ENCODE measurements at places on chromosomes 2 and 18.

DNA sequence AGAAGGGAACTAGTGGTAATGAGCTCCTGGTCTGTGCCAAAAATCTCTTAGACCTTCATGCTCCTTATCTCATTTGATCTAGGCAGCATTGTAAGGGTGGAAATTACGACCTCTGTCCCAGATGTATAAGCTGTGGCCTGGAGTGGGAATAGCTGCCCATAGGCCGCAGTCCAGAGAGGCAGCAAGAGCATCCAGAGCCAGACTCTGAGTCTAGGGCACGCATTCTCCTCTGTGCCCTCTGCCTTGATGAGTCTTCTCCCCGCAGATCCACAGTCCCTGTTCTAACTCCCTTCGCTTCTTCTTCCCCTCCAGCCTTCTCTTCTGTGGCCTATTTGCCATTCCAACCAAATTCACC lies 304.6 kb downstream of the MYCN start:
- DNase-seq: no peak
- no peak overlapping the region for H3K4me3 ChIP-seq
- no peaks in the 10 kb centered on the region for H3K4me1 ChIP-seq
- H3K27me3 ChIP-seq: no peaks in the 10 kb centered on the region

DNA sequence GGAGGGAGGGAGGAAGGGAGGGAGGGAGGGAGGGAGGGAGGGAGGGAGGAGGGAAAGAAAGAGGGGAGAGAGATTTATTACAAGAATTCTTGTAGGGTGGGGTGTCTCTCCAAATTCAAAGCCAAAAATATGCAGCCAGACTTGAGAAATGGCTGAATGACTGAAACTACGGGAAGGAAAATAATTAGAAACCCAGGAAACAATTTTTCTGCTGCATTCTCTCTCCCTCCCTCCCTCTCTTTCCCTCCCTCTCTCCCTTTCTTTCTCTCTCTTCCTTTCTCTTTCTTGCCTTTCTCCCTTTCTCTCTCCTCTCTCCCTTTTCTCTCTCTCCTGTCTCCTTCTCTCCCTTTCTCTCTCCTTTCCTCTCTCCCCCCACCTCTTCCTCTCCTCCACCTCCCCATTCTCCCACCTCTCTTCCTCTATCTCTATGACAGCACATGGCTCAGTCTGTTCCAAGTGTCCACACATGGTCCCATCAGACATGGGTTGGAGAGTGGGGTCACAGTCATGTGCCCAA lies 218.7 kb downstream of the C1D start:
- H3K27ac ChIP-seq: no peak overlapping the region
- no peaks in the 10 kb centered on the region for H3K36me3 ChIP-seq
- no peak for DNase-seq
- no peak overlapping the region for H3K4me3 ChIP-seq

- H3K27ac ChIP-seq: no peak overlapping the region
- no peak for DNase-seq
- H3K27me3 ChIP-seq: no peaks in the 10 kb centered on the region
These were observed 65.4 kb downstream of the DOCK10 start for GRCh38 chr2:224976629-224977525.

- DNase-seq: no peak
- no peaks in the 10 kb centered on the region for H3K27me3 ChIP-seq
- no peaks in the 10 kb centered on the region for H3K4me1 ChIP-seq
- no peaks in the 10 kb centered on the region for H3K36me3 ChIP-seq
- H3K4me3 ChIP-seq: no peak overlapping the region
- H3K27ac ChIP-seq: no peak overlapping the region
These were observed 119.1 kb downstream of the AQP4 start for GRCh38 chr18:26746398-26746797.

DNA sequence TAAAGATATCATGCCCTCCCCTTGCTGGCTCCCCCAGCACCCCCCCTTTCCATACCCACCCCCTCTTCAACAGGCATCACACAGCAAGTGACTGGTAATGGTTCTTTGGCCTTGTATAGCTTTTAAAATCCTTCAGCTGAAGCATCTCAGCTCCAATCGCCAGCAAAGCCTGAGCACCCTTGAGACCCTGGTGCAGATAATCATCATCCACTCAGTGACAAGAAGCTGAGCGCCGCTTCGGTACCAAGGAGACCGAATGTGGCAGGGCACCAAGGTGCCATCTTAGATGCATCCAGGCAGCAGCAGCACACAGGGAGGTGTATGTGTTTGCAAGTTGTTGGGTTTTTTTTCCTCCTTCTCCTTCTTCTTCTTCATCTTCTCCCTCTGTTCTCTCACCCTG lies 232.7 kb downstream of the BCL11A start:
- H3K36me3 ChIP-seq: no peaks in the 10 kb centered on the region
- DNase-seq: no peak
- H3K27me3 ChIP-seq: no peaks in the 10 kb centered on the region
- H3K4me3 ChIP-seq: no peak overlapping the region
- H3K4me1 ChIP-seq: no peaks in the 10 kb centered on the region
- H3K27ac ChIP-seq: no peak overlapping the region

GRCh38 chr2:236747426-236747825 lies 177.8 kb downstream of the ACKR3 start:
- no peak for DNase-seq
- no peak overlapping the region for H3K27ac ChIP-seq
- no peaks in the 10 kb centered on the region for H3K4me1 ChIP-seq
- H3K27me3 ChIP-seq: no peaks in the 10 kb centered on the region
- H3K4me3 ChIP-seq: no peak overlapping the region
- no peaks in the 10 kb centered on the region for H3K36me3 ChIP-seq

- H3K4me3 ChIP-seq: no peak overlapping the region
- no peaks in the 10 kb centered on the region for H3K27me3 ChIP-seq
- no peaks in the 10 kb centered on the region for H3K36me3 ChIP-seq
- no peak for DNase-seq
- no peaks in the 10 kb centered on the region for H3K4me1 ChIP-seq
These were observed 12.8 kb downstream of the TFPI start for GRCh38 chr2:187541086-187542085.

GRCh38 chr2:190535121-190535439 lies 558 bp upstream of the NEMP2 start:
- H3K4me3 ChIP-seq: peak overlapping the region; percentile 92
- H3K27me3 ChIP-seq: no peaks in the 10 kb centered on the region
- DNase-seq: no peak
- peak overlapping the region; percentile 93 for H3K27ac ChIP-seq

DNA sequence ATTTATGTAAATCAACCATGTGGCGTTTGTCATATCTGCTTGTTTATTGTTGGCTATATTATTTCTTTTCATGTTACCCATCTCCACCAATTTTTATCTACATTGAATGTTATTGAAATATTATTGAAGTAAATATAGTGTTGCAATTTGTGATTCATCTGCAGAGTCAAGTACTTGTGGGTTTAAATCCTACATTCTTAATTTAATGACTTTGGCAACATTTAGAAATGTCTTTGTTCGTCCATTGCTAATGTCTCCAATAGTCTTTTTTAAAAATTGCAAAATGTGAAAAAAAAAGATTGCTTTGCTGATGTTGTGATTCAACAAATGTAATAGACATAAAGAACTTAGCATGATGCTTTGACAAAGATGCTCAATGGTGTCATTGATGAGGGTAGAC lies 1572.8 kb upstream of the PIK3C3 start:
- H3K36me3 ChIP-seq: no peaks in the 10 kb centered on the region
- DNase-seq: no peak
- H3K27me3 ChIP-seq: no peaks in the 10 kb centered on the region

GRCh38 chr2:135225781-135226180 lies 173.7 kb downstream of the RAB3GAP1 start:
- H3K36me3 ChIP-seq: no peaks in the 10 kb centered on the region
- no peak for DNase-seq
- no peak overlapping the region for H3K4me3 ChIP-seq
- H3K27ac ChIP-seq: no peak overlapping the region
- no peaks in the 10 kb centered on the region for H3K4me1 ChIP-seq

DNA sequence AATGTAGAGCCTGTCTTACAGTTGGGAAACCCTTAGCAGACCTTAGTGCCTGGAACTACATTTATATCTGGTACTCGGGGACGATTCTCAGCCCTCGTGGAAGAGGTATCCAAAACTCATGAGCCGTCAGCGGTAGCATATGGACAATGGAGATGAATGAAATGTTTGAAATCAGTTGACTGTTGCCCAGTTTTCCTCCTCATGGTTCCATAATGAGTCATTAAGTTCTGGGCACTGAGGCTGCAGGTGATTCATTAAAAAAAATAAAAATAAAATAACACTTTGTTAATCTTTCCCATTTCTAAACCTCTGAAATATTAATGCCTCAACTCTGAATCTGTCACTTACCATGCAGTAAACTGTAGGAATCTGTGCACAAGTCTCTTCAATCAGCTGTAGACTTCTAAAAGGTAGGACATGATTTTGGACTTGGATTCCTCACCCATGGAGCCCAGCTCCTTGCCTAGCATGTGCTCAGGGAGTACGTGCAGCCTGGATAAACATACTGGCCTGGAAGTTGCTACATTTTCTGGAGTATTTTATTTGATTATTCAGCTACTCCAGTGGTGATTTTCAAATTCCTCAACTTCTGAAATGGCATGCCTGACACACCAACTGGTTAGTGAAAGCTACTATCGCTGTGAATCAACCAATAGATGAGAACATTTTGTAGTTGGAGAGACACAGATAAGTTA lies 979.2 kb downstream of the CNTNAP5 start:
- no peaks in the 10 kb centered on the region for H3K4me1 ChIP-seq
- no peaks in the 10 kb centered on the region for H3K36me3 ChIP-seq
- no peak overlapping the region for H3K4me3 ChIP-seq
- no peak for DNase-seq

- no peak overlapping the region for H3K4me3 ChIP-seq
- no peak for DNase-seq
- H3K27ac ChIP-seq: no peak overlapping the region
- H3K27me3 ChIP-seq: no peaks in the 10 kb centered on the region
These were observed 529.7 kb downstream of the FBXO15 start for GRCh38 chr18:73617981-73618380.

DNA sequence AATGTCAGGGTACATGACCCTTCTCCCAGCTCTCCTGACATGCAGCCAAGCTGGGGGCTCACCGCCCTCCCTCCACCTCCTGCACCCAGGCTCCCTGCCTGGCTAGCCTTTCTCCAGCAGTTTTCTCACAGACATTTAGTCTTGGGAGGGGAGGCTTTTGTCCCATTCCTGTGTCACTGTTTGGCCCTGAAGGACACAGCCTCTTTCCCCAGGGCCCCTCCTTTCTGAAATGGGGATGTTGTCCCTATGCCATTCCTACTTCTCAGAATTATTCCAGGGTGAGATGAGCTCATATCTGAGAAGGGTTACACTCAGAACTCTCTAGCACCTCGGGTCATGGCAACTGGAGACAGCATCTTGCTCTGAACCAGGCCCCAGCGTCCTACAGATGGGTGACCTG lies 47.3 kb upstream of the MRPL33 start:
- no peak overlapping the region for H3K27ac ChIP-seq
- no peaks in the 10 kb centered on the region for H3K4me1 ChIP-seq
- H3K4me3 ChIP-seq: no peak overlapping the region
- H3K27me3 ChIP-seq: peaks cover 8% of the 10 kb centered on the region
- H3K36me3 ChIP-seq: no peaks in the 10 kb centered on the region

- H3K4me3 ChIP-seq: no peak overlapping the region
- H3K27ac ChIP-seq: no peak overlapping the region
- no peaks in the 10 kb centered on the region for H3K36me3 ChIP-seq
- no peak for DNase-seq
These were observed 152.3 kb downstream of the KCNE4 start for GRCh38 chr2:223203971-223204929.

DNA sequence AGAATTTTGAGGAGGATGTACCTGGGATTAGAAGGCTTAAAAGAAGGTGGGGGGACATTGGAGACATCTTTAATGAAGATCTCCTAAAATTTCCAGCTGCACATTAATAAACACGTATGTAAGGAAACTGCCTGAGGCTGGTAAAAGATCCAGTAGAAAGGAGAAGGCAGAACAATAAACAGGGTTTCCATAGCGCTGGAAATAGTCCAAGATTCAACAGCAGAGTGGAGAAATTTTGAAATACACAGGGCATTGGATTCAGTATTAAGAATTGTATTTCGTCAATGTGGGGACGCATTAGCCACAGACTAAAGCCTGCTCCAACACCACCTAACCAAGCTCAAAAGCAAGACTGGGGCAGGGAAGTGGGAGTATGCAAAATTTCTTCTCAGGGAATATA lies 606.9 kb upstream of the NRXN1 start:
- DNase-seq: no peak
- no peak overlapping the region for H3K4me3 ChIP-seq
- no peaks in the 10 kb centered on the region for H3K36me3 ChIP-seq
- no peak overlapping the region for H3K27ac ChIP-seq
- no peaks in the 10 kb centered on the region for H3K4me1 ChIP-seq

DNA sequence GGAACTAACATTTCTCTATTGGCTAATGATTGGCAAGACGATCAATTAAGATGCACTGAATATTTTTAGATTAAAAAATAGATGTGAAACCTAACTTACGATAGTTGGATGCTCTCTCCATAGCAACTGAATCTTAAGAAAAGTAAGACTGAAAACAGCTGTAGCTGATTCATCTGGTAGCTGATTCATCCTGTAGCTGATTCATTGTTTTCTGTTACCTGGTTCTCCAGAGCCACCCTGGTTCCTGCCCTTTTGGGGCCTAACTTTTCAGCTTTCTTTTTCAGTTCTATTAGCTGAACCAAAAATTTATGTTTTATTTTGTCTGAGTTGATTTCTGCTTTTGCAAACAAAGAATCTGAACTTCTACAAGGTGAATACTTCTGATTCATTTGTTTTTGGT lies 22.7 kb upstream of the SPR start:
- no peak for DNase-seq
- peaks cover 14% of the 10 kb centered on the region for H3K27me3 ChIP-seq
- H3K4me1 ChIP-seq: no peaks in the 10 kb centered on the region
- H3K4me3 ChIP-seq: no peak overlapping the region
- no peaks in the 10 kb centered on the region for H3K36me3 ChIP-seq

- peaks cover 16% of the 10 kb centered on the region for H3K4me1 ChIP-seq
- no peak overlapping the region for H3K27ac ChIP-seq
- DNase-seq: no peak
- no peaks in the 10 kb centered on the region for H3K27me3 ChIP-seq
These were observed 2.1 kb downstream of the DNAH7 start for GRCh38 chr2:196066291-196067087.

GRCh38 chr2:218292048-218293014 lies at the start of gene TMBIM1:
Gene TMBIM1, minus strand, starts transcription at chr2:218292503. Its CDS starts 10,362 bp downstream, at chr2:218282141.
- no peaks in the 10 kb centered on the region for H3K27me3 ChIP-seq
- H3K36me3 ChIP-seq: no peaks in the 10 kb centered on the region
- H3K27ac ChIP-seq: peak within 1 kb of the TSS; percentile 84
- H3K4me3 ChIP-seq: peak within 1 kb of the TSS; percentile 83
- DNase-seq: peak; percentile 83

DNA sequence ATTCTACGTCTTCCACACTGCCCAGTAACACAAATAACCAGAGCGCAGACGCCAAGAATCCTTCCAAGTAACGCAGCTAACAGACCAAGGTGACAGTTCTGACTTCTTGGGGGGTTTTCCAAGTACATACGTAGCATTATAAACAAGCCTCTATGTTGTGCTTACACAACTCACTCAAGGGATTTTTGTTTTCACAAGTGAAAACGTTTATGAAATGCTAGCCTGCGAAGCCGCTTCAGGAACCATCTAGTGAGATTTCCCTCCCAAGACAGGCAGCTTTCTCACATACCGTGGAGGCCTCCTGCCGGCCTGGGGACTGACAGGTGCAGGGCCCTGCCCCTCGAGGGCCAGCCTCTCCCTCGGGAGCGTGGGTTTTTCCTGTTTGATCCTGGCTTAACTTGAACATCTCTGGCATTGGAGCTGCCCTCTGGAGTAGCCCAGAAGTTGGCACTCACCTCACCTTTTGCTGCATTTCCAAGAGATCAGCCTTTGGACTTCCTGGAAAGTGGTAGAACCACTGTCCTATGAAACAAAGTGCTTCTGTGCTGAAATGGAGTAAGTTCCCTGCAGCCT lies 151.1 kb downstream of the MBP start:
- H3K4me1 ChIP-seq: no peaks in the 10 kb centered on the region
- no peak overlapping the region for H3K4me3 ChIP-seq
- no peak for DNase-seq
- H3K36me3 ChIP-seq: no peaks in the 10 kb centered on the region
- H3K27me3 ChIP-seq: no peaks in the 10 kb centered on the region
